Trophoblast cell (in vitro differentiated cells and primary cell): ENCODE measurements at places on chromosomes 3 and 15.

DNA sequence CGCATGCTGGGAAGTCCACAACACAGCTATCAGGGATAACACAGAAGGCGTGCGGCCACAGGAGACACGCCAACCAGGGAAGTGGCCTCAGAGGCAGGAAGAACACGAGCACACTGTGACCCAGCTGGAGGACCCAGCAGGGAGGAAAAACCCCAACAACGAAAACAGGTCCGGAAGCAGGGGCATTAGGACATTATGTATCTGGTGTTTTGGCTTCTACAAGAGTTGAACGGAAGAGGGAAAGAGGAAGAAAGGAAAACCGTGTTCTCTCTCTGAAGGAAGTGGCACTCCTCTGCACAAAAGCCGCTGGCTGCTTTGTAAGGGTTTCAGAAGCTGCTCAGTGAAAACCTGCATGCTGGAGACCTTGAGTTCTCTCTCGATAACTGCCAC, 61.8 kb downstream of the HACD2 start:
- DNase-seq = no peak
- no peak overlapping the region for H3K27ac ChIP-seq
- H3K4me3 ChIP-seq = no peak overlapping the region
- no peaks in the 10 kb centered on the region for H3K4me1 ChIP-seq

GRCh38 chr3:38669668-38670067, 20.2 kb upstream of the SCN5A start:
- no peaks in the 10 kb centered on the region for H3K27me3 ChIP-seq
- H3K27ac ChIP-seq = no peak overlapping the region
- no peak overlapping the region for H3K4me3 ChIP-seq
- H3K36me3 ChIP-seq = no peaks in the 10 kb centered on the region
- no peaks in the 10 kb centered on the region for H3K4me1 ChIP-seq
- no peak for DNase-seq

DNA sequence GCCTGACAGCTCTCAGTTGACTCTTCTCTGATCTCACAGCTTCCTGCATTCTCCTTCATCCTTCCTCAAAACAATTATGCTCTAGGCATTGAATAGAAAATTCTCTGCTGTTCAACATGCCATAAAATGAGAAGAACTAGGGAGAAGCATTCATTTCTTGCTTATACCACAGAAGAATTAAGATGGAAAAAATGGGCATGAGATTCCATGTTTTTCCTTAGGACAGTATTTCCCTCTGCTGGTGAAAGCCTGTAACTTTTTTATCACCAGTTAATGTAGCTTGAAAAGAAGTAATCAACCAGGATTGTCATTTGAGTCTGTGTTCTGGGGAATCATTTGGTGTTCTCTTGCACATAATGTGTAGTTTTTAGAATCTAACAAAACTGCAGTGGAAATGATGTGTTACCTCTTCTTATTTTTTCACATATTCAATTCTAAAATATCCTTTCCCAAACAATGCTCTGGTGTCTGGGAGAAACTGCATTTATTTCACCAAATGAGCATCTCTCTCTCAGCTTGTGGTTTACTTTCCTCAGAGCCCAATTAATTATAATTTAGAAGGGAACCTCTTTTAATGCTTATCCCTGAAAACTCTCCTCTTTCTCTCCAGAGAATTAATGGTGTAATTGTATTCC, 92.8 kb upstream of the DCBLD2 start:
- no peaks in the 10 kb centered on the region for H3K4me1 ChIP-seq
- H3K27ac ChIP-seq = no peak overlapping the region
- no peak for DNase-seq
- no peaks in the 10 kb centered on the region for H3K27me3 ChIP-seq

GRCh38 chr3:195185583-195185982, 85.4 kb downstream of the XXYLT1 start:
- no peaks in the 10 kb centered on the region for H3K27me3 ChIP-seq
- no peak overlapping the region for H3K27ac ChIP-seq
- DNase-seq = peak; percentile 47
- H3K4me3 ChIP-seq = no peak overlapping the region

- H3K4me3 ChIP-seq = no peak overlapping the region
- DNase-seq = no peak
- H3K4me1 ChIP-seq = no peaks in the 10 kb centered on the region
- H3K36me3 ChIP-seq = no peaks in the 10 kb centered on the region
Measured at GRCh38 chr15:36603987-36604386, 24.6 kb downstream of the CDIN1 start.

GRCh38 chr3:23747841-23748240, 57.9 kb upstream of the UBE2E1 start:
- H3K27me3 ChIP-seq = no peaks in the 10 kb centered on the region
- H3K36me3 ChIP-seq = no peaks in the 10 kb centered on the region

GRCh38 chr3:35744419-35744818, 105.1 kb downstream of the ARPP21 start:
- H3K27ac ChIP-seq = no peak overlapping the region
- H3K36me3 ChIP-seq = no peaks in the 10 kb centered on the region
- H3K4me3 ChIP-seq = no peak overlapping the region
- H3K4me1 ChIP-seq = no peaks in the 10 kb centered on the region
- no peak for DNase-seq

GRCh38 chr3:67635257-67635656, 19.2 kb downstream of the SUCLG2 start:
- H3K27me3 ChIP-seq = no peaks in the 10 kb centered on the region
- H3K27ac ChIP-seq = no peak overlapping the region
- no peak for DNase-seq
- H3K4me1 ChIP-seq = no peaks in the 10 kb centered on the region

- H3K4me3 ChIP-seq = no peak overlapping the region
- H3K36me3 ChIP-seq = no peaks in the 10 kb centered on the region
- H3K27ac ChIP-seq = no peak overlapping the region
- DNase-seq = no peak
- H3K4me1 ChIP-seq = peaks cover 14% of the 10 kb centered on the region
Measured at GRCh38 chr15:32864051-32864450, 146.2 kb downstream of the GREM1 start.

DNA sequence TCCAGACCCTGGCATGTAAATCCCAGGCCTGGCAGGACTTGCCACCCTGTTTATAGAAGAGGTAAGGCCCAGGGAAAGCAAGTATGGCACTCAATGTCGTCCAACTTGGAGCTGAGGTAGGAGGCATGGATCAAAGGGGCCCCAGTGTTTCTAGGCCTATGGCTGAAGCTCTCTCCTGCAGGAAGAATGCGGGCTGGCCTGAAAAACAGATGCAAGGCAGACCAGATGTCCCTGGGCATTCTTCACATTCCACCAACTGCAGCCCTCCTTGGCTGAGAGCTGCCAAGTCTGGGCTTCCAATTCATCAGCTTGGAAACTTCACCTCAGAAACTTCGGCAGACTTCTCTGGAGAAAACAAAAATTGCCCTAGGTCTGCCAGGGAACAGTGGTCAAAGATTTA, 22.2 kb downstream of the MESD start:
- H3K4me1 ChIP-seq = peaks cover 16% of the 10 kb centered on the region
- peaks cover 8% of the 10 kb centered on the region for H3K36me3 ChIP-seq
- no peaks in the 10 kb centered on the region for H3K27me3 ChIP-seq
- no peak overlapping the region for H3K4me3 ChIP-seq

DNA sequence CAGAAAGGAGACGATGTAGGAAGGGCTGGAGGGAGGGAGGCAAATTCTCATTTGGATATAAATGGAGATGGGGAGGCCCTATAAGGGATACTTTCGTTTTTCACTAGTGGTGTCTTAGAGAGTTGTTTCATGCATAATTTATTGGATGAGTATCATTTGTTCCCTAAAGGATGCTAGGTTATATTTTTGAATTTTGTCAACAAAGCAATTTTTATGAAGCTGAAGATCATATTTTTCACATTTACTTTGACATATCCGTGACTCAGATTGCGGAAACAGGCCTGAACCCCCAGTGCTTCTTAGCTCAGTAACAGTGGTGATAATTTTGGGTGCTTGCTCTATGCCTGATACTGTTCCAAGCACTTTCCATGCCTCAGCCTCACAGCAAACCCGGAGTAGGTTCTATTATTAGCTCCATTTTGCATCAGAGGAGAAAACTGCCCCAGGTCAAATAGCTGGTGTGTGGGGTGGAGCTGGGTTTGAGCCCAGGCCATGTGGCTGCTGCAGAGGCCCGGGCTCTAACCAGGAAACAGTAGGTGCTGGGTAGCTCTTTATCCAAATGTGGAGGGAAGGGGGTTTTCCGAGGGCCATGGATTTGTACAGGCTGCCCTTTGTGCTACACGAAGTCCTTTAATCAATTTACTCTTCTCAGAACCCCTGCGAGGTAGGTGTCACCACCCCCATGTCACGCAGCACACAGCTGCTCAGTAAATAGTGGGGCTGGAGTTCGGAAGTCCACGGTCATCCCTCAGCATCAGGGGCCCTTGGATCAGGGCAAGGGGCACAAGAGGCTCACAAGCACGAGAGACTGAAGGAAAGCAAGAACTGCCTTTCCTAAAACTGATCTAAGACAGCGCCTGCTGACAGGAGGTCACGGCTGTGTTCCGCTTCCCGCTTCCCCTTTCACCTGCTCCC, 99.1 kb downstream of the SLC49A4 start:
- peaks cover 22% of the 10 kb centered on the region for H3K4me1 ChIP-seq
- no peaks in the 10 kb centered on the region for H3K36me3 ChIP-seq
- peak; percentile 58 for DNase-seq
- no peak overlapping the region for H3K4me3 ChIP-seq
- no peaks in the 10 kb centered on the region for H3K27me3 ChIP-seq

DNA sequence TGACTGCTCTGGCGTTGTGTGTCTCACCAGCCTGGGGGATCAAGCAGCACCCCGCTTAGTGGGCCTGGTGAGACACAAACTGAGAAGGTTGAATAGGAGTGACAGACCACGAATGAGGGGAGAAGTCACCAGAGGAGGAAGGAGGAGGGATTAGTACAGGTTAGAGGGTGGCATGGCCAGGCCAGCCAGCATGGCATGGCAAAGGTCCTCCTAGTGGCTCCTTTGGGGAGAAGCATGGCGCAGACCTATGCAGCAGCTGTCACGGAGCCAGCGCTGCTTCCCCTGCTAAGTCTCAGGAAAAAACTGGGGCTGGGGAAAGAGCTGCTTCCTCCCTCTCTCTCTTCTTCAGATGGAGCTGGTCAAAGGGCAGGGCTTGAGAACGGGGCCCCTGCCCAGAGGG, 48.6 kb downstream of the ZDHHC3 start:
- H3K27me3 ChIP-seq = no peaks in the 10 kb centered on the region
- peaks cover 59% of the 10 kb centered on the region for H3K36me3 ChIP-seq
- H3K4me3 ChIP-seq = no peak overlapping the region
- no peaks in the 10 kb centered on the region for H3K4me1 ChIP-seq
- DNase-seq = no peak
- no peak overlapping the region for H3K27ac ChIP-seq

GRCh38 chr3:100045696-100046095, 68.6 kb downstream of the FILIP1L start:
- no peaks in the 10 kb centered on the region for H3K27me3 ChIP-seq
- H3K4me1 ChIP-seq = peaks cover 9% of the 10 kb centered on the region
- H3K27ac ChIP-seq = no peak overlapping the region
- H3K36me3 ChIP-seq = no peaks in the 10 kb centered on the region
- DNase-seq = peak; percentile 95

DNA sequence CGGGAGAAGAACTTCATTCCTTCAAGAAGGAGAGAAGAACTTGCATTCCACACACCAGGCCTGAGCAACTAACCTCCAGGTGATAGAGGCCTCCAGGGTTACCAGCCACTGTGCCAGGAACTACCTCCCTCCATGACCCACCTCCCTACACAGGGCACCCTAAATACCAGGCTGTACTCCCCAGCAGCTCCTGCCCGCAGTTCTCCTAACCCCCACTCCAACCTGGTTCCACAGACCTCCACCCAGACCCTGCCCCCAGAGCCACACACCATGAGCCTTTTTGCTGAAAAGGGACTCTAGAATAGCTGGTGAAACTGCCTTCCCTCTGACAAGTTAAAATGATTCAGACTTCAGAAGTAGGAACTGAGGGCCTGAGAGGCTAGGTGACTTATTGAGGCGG, 8.2 kb downstream of the IGDCC3 start:
- no peak for DNase-seq
- peaks cover 41% of the 10 kb centered on the region for H3K36me3 ChIP-seq
- H3K4me1 ChIP-seq = peaks cover 44% of the 10 kb centered on the region
- no peaks in the 10 kb centered on the region for H3K27me3 ChIP-seq

- no peak overlapping the region for H3K27ac ChIP-seq
- H3K4me3 ChIP-seq = no peak overlapping the region
- no peaks in the 10 kb centered on the region for H3K27me3 ChIP-seq
- H3K4me1 ChIP-seq = peaks cover 6% of the 10 kb centered on the region
Measured at GRCh38 chr3:141306922-141307321, 61.4 kb upstream of the ZBTB38 start.

DNA sequence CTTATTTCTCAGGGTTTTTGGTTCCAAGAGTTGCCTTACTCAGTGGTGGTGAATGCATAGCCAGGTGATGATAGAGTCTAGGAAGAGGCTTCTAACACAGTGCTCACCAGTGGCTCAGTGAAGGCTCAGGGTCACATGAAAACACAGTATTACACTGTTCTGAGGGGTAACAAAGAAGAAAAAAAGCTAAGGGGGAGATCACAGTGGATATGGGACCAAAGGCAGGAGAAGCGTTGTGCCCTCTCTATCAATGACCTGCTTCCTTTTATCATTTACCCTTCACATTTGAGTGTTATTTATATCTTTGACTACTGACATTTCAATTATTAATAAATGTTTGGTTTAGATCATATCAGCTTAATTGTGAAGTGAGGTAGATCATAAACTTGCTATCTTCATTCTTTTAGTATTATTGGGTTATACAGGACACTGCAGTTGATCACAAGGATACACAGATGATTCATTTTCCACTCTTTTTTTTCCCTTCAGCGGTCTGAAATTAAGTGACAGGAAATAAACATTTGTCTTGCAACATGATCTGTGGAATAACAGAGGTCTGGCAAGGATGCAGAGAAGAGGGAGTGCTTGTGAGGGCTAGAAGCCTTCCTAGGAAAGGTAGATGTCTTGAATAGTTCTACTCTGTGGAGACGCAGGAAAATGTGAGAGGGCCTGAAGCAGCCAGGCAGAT, 171.7 kb downstream of the C3orf38 start:
- no peaks in the 10 kb centered on the region for H3K36me3 ChIP-seq
- H3K4me1 ChIP-seq = no peaks in the 10 kb centered on the region
- H3K4me3 ChIP-seq = no peak overlapping the region
- H3K27ac ChIP-seq = no peak overlapping the region
- no peak for DNase-seq

DNA sequence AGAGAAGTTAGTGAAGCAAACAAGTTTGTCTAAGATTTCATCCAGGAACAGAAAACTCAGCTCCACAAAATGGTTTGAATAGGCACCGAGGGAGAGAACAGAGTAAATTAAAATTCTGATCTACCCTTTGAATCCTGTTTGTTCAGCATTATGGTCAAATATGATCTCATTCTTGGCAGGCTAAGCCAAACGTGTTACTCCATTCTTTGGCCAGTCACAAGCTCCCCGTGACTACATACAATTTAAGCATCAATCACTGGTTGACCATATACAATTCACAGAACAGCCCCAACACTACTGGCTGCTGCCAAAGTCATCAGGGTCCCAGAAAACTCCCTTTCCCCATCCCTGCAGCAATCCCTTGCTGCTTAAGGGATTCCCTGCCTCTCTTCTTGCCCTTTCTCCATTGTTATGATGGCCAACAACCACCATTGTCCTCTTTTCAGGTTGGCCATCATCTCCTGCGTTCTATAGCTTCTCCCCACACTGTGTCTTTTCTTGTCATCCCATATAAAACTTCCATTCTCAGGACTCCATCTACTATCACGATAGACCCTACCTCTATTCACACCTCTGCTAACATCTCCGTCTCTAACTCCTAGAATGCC, 46.3 kb downstream of the GOLIM4 start:
- no peaks in the 10 kb centered on the region for H3K36me3 ChIP-seq
- H3K4me3 ChIP-seq = no peak overlapping the region
- no peak for DNase-seq
- no peak overlapping the region for H3K27ac ChIP-seq
- H3K4me1 ChIP-seq = peaks cover 3% of the 10 kb centered on the region
- H3K27me3 ChIP-seq = no peaks in the 10 kb centered on the region

- H3K4me1 ChIP-seq = no peaks in the 10 kb centered on the region
- no peaks in the 10 kb centered on the region for H3K36me3 ChIP-seq
- no peak overlapping the region for H3K4me3 ChIP-seq
- no peak for DNase-seq
Measured at GRCh38 chr3:143201045-143201444, 81.5 kb downstream of the CHST2 start.
